ENCODE measurements at places on chromosomes 6 and 20.
A peak's percentile ranks its signal among the peaks of the same experiment; 100 is the strongest.

DNA sequence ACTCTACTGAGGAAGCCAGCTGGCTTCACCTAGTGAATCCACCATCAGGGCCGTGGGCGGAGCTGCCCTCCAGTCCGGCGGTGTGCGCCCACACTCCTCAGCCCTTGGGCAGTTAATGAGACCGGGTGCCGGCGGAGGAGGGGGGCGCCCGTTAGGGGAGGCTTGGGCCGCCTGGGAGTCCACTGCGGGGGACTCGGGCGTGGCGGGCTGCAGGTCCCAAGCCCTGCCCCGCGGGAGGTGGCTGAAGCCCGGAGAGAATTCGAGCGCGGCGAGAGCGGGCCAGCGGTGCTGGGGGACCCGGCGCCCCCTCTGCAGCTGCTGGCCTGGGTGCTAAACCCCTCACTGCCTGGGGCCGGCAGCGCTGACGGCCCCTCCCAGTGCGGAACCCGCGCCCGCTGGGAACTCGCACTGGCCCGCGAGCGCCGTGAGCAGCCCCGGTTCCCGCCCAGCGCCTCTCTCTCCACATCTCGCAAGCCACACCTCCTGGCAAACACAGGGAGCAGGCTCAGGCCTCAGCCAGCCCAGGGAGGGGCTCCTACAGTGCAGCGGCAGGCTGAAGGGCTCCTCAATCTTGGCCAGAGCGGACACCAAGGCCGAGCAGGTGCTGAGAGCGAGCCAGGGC, 38.4 kb upstream of the GCNT2 start:
- H3K4me1 ChIP-seq = no peaks in the 10 kb centered on the region
- no peak overlapping the region for H3K27ac ChIP-seq
- no peak overlapping the region for H3K4me3 ChIP-seq
- H3K27me3 ChIP-seq = no peaks in the 10 kb centered on the region
- no peak for DNase-seq
- H3K36me3 ChIP-seq = no peaks in the 10 kb centered on the region

DNA sequence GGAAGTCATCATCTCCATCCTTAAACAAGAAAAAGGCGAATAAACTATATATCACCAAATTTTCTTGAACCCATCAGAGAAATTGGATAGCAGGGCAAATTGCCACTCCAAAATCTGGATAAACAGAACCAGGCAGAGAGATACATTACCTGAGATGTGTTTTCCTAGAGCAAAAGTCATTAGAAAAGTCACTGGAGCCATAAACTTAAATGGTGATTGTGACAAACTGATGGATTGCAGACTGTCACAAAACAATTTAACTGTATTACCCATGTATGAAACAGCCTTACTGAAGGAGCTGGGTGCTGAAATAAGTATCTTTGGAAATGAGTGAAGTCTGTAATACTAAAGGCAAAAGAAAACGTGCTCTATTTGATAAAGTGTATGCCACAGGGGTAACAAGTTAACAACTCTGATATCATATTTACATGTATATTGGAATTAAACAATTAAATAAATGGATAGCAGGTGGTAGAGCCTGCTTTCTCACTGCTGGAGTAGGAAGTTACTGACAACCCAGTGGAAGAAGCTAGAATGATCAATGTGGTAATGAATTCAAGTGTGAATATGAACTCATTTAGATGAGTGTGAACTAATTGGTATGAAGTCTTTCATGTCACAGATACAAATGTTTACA, 186.9 kb downstream of the LMBRD1 start:
- no peaks in the 10 kb centered on the region for H3K27me3 ChIP-seq
- no peak overlapping the region for H3K4me3 ChIP-seq
- H3K36me3 ChIP-seq = no peaks in the 10 kb centered on the region
- no peak for DNase-seq
- no peak overlapping the region for H3K27ac ChIP-seq

GRCh38 chr20:995170-995569, 6.9 kb downstream of the RSPO4 start:
- peaks cover 2% of the 10 kb centered on the region for H3K4me1 ChIP-seq
- H3K36me3 ChIP-seq = no peaks in the 10 kb centered on the region
- H3K27me3 ChIP-seq = peaks cover 2% of the 10 kb centered on the region

DNA sequence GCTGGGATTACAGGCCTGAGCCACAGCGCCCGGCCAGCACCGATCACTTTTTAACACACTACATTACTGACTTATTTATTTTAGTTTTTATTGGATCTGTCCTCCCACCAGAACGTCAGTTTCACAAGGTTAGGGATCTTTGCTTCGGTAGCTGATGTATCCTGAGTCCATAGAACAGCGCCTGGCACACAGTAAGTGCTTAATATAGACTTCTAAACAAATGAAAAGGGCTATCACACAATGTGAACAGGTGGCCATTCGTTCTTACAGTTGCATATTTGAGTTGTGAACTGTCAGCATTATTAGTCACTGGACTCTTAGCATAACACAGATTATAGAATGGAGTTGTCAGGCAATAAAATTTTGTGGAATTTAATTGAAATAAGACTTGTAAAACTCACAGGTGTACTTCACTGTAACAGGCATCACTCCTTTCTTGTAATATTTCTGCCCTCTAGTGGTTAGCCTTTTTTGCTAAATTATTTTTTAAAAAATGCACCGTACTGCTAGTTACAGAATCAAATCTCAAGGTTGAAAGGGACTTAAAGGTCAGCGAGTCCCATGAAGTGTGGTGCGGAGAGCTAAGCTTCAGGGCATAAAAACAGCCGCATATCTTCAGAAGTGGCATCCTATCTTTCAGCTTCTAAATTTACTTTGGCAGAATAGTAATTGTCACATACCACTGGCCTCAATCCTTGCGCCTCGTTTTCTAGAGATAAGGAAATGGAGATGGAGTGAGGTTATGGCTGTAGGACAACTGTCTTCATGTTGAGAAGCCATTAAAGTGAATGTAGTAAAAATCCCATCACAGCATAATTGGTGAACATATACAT, 3.4 kb upstream of the TBC1D7 start:
- H3K27ac ChIP-seq = no peak overlapping the region
- DNase-seq = no peak
- no peaks in the 10 kb centered on the region for H3K27me3 ChIP-seq
- H3K4me1 ChIP-seq = peaks cover 4% of the 10 kb centered on the region
- H3K36me3 ChIP-seq = no peaks in the 10 kb centered on the region

- peak; percentile 79 for DNase-seq
- H3K27me3 ChIP-seq = no peaks in the 10 kb centered on the region
- peaks cover 22% of the 10 kb centered on the region for H3K36me3 ChIP-seq
- peaks cover 3% of the 10 kb centered on the region for H3K4me1 ChIP-seq
- H3K4me3 ChIP-seq = peak within 1 kb of the TSS; percentile 82
- H3K27ac ChIP-seq = no peak within 1 kb of the TSS
These were observed at the start of gene ZKSCAN4 for GRCh38 chr6:28252009-28252975. Gene ZKSCAN4, minus strand, starts transcription at chr6:28252269. Its CDS starts 289 bp downstream, at chr6:28251980.

- no peak overlapping the region for H3K27ac ChIP-seq
- H3K4me3 ChIP-seq = no peak overlapping the region
- H3K4me1 ChIP-seq = no peaks in the 10 kb centered on the region
- no peak for DNase-seq
These were observed 50.9 kb downstream of the ILRUN start for GRCh38 chr6:34645627-34646026.

- H3K4me3 ChIP-seq = no peak overlapping the region
- no peaks in the 10 kb centered on the region for H3K4me1 ChIP-seq
- H3K27ac ChIP-seq = no peak overlapping the region
- H3K36me3 ChIP-seq = no peaks in the 10 kb centered on the region
- no peak for DNase-seq
These were observed 116.6 kb downstream of the TSHZ2 start for GRCh38 chr20:53088786-53089185.

- H3K27ac ChIP-seq = no peak overlapping the region
- no peak overlapping the region for H3K4me3 ChIP-seq
- no peaks in the 10 kb centered on the region for H3K27me3 ChIP-seq
- peaks cover 6% of the 10 kb centered on the region for H3K4me1 ChIP-seq
- H3K36me3 ChIP-seq = no peaks in the 10 kb centered on the region
These were observed 26.2 kb downstream of the SLCO4A1 start for GRCh38 chr20:62668441-62669027.

DNA sequence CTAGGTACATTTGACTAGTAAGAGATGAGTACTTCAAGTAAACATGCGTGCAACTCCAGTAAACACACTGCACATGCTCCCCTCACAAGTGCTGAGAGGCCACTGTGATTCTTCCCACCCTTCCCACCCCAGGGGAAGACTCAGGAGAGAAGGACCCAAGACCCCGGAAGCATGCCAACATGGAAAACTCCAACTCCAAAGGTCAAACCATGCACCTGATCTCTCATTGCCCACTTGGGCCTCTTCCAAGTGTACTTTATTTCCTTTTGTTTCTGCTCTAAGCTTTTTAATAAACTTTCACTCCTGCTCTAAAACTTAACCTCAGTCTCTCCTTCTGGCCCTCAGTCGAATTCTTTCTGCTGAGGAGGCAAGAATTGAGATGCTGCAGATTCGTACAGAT, 78.5 kb downstream of the CD83 start:
- no peak for DNase-seq
- no peak overlapping the region for H3K27ac ChIP-seq
- H3K4me1 ChIP-seq = no peaks in the 10 kb centered on the region
- H3K36me3 ChIP-seq = no peaks in the 10 kb centered on the region
- no peak overlapping the region for H3K4me3 ChIP-seq
- no peaks in the 10 kb centered on the region for H3K27me3 ChIP-seq

DNA sequence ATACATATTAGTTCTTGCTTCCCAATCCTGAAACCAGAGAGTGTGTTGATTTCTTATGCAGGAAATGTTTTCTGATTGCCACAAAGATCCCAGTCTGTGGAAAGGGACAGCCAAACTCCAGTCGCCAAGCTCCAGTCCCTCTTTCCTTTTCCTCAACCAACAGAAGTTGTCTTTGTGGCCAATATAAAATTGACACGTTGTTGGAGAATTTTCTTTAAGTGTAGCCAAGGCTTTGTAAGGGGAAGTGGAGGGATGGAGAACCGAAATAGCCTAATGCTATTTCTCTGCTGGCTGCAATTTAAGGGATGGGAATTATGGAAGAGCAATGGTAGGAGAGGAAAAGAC, 5.4 kb downstream of the ADGRB3 start:
- DNase-seq = no peak
- H3K27me3 ChIP-seq = no peaks in the 10 kb centered on the region
- no peak overlapping the region for H3K27ac ChIP-seq
- H3K4me1 ChIP-seq = peaks cover 6% of the 10 kb centered on the region
- H3K4me3 ChIP-seq = no peak overlapping the region

- H3K36me3 ChIP-seq = no peaks in the 10 kb centered on the region
- no peaks in the 10 kb centered on the region for H3K27me3 ChIP-seq
- no peak overlapping the region for H3K4me3 ChIP-seq
- H3K27ac ChIP-seq = no peak overlapping the region
- H3K4me1 ChIP-seq = peaks cover 11% of the 10 kb centered on the region
These were observed 2.1 kb downstream of the GABRR2 start for GRCh38 chr6:89313006-89313405.

GRCh38 chr20:50193836-50194421, 3.3 kb downstream of the CEBPB start:
- H3K4me1 ChIP-seq = peaks cover 10% of the 10 kb centered on the region
- DNase-seq = no peak
- no peak overlapping the region for H3K27ac ChIP-seq
- H3K36me3 ChIP-seq = no peaks in the 10 kb centered on the region
- peaks cover 3% of the 10 kb centered on the region for H3K27me3 ChIP-seq

DNA sequence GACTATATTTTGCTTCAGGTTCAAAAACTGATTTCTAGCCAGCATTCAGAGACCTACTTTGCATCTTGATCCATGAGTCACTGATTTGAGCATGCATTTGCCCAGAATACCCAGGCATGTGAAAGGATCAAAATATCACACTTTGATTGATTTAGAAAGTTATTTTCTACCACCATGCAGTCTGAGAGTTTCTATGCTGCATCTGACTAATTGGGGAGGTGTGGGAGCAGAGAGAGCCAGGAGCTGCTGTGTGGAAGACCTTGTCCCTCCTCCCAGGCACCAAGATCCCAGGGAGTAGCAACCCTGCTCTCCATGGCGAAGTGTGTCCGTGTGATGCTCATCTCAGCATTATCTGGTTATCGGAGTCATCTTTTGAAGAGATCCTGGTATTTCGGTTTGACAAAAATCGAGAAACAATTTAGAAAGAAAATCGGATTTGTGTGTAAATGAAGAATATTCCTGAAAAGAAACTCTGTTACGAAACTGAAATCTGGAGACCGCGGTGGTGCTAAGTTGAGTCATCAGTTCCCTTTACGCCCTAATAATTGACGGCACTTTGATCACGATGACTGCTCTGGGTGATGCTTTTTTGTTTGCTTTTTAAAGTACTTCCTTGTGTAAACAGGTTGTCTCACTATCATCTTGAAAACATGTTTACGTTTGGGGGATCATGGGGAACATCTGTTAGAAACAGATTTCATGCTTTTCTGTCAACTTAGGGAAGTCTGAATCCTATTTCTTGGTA, 193.4 kb downstream of the BACH2 start:
- no peak for DNase-seq
- H3K4me1 ChIP-seq = no peaks in the 10 kb centered on the region
- no peak overlapping the region for H3K27ac ChIP-seq
- H3K27me3 ChIP-seq = no peaks in the 10 kb centered on the region
- no peaks in the 10 kb centered on the region for H3K36me3 ChIP-seq

GRCh38 chr6:6005051-6006005, 1.4 kb downstream of the NRN1 start:
- H3K4me1 ChIP-seq = peaks cover 18% of the 10 kb centered on the region
- H3K4me3 ChIP-seq = no peak overlapping the region
- H3K27ac ChIP-seq = no peak overlapping the region
- no peaks in the 10 kb centered on the region for H3K36me3 ChIP-seq

DNA sequence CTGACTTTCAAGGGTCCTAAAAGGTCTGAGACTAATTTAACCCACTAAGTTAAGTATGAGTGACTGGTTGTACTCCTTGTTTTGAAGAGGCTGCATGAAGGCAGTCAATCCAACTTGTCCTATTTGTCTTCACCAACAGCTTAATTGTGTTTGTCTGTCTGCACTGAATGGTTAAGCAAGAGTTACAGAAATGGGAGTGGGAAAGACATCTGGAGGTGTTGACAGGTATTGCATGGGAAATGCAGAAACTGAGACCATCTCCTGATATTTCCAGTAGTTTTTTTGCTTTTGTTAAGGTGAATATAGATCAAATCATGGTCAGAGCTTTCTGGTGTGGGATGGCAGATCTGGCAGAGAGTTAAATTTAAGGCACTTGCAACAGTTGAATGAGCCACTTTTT, 6.5 kb downstream of the FUT9 start:
- no peaks in the 10 kb centered on the region for H3K27me3 ChIP-seq
- H3K27ac ChIP-seq = no peak overlapping the region
- no peak for DNase-seq

DNA sequence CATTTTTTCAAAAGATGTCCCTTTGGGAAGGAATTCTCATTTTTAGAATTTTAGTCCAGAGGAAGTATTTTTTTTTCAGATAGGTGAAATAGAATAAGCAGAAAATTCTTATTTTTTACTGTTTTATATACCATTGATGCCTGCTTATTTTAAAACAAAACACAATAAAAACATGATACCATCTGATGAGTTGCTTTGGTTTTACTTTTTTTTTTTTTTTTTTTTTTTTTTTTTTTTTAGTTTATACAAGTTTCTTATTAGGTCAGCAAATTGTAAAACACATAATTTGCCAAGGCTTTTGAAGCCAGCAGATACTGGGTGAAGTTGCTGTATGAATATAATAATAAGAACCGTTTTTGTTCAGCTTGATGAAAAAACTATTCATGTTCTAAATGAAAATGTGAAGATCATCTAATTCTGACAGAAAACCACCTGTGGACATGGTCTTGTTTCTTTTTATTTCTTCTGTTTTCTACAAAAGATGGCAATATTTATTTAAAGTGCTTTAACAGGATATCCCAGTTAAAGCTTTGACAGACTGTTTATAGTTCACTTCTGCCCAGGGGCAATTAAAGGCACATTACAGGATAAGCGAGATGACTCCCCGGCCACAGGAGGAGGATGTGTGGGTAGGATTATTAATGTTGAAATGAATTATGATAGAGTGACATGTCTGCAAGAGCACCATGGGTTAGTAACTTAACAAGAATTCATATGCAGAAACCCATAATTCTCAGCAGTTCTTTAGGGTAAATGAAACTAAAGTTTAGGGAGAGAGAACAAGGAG, 31.1 kb downstream of the MYB start:
- H3K4me1 ChIP-seq = no peaks in the 10 kb centered on the region
- no peak overlapping the region for H3K27ac ChIP-seq
- H3K27me3 ChIP-seq = no peaks in the 10 kb centered on the region
- no peak overlapping the region for H3K4me3 ChIP-seq
